ENCODE measurements at places on chromosomes 3 and 15.

DNA sequence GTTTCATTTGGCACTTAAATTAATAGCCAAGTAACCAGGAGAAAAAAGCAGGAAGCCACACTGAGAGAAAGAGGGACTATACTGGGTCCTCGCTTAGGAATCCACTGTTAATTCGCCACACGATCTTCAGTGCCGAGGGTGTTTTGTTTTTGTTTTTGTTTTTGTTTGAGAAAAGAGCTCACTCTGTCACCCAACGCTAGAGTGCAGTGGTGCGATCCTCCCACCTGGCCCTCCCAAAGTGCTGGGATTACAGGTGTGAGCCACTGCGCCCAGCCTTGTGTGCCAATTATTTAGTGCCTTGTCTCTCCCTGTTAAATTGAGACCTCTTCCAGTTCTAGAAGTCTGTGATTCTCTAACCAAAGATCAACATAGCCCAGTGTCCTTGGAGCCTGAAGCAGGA is 53.8 kb upstream of the TPM1 start:
- no peak for DNase-seq

- no peak for DNase-seq
Observed at GRCh38 chr15:75307778-75308390, 25.2 kb downstream of the GOLGA6D start.

DNA sequence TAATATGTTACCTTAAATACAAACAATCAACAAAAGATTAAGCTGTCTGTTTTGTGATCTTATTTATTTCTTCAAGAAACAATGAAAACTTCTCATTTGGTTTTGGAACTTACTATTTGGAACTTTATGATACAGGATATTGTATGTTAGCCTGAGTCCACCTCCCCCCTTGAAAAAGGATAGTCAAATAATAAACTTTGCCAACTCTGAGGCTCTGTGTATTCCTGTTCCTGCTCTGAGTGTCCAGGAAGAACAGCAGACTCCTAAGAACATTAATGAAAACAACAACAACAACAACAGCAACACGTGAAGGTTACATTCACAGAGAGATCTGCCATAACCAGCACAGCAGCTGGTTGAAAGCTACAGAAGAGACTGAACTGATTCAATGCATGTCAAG is 108.1 kb upstream of the AADACL2 start:
- no peak for DNase-seq

DNA sequence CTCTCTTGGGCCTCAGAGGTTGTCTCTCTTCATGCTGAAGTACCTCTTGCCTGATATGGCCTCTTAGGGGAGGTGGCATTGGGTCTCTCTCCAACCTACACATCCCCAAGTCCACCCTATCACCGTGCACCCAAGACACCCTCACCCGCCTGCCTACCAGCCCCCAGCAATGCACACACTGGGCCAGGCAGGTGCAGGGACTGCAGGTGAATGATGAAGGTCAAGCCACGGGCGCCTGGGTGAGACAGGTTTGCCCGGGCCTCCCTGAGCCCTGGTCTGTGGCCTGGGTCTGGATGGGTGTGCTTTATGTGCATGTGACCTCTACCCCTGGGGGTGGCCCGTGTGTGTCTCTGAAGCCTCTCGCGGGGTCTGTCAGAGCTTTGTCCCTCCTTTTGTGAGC is 68.3 kb downstream of the WNT7A start:
- no peak for DNase-seq

DNA sequence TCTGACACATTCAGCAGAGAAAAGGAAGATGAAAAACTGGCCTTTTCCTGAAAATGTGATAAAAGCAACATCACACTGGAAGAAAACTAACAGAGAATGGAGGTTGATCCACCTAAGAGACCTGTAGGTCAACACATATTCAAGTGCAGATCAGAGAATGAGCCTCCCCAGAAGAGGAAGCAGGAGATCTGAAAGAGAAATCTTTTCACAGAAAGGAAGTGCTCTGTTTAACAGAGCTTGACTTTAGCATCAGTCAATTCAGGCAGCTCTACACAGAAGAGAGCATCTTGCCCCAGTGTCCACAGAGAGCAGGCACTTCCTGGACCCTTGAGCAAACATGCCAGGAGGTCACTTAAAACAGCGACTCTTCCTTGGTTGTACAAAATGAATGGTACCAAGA is 655.4 kb upstream of the GBE1 start:
- no peak for DNase-seq

- no peak for DNase-seq
Observed at GRCh38 chr15:40146037-40146436, 14.8 kb upstream of the BUB1B start.

- DNase-seq = no peak
Observed at GRCh38 chr3:14397531-14397930, 4.9 kb upstream of the SLC6A6 start.

- DNase-seq = no peak
Observed at GRCh38 chr3:111998636-111999483, at the start of gene TAGLN3. Gene TAGLN3 (plus strand): TSS chr3:111998922. CDS start chr3:111999423, 501 bp downstream.

- DNase-seq = no peak
Observed at GRCh38 chr15:65082303-65082953, 5.9 kb downstream of the KBTBD13 start.

DNA sequence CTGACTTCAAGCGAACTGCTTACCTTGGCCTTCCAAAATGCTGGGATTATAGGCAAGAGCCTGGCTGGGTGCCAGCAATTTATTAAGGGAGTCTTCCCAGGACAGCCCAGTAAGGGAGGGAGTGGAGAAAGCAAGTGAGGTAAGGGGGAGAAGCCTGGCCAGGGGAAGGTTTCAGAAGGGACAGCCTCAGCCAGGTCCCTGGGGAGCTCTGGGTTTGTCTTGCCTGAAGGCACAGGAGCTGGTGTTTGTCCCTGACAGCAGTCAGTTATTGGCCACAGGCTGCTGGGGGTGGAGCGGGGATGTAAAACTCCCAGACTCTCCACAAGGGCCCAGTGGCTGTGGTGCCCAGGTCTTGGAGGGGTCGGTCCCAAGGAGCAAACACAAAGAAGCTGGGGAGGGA is 33.0 kb upstream of the CDCP1 start:
- no peak for DNase-seq

DNA sequence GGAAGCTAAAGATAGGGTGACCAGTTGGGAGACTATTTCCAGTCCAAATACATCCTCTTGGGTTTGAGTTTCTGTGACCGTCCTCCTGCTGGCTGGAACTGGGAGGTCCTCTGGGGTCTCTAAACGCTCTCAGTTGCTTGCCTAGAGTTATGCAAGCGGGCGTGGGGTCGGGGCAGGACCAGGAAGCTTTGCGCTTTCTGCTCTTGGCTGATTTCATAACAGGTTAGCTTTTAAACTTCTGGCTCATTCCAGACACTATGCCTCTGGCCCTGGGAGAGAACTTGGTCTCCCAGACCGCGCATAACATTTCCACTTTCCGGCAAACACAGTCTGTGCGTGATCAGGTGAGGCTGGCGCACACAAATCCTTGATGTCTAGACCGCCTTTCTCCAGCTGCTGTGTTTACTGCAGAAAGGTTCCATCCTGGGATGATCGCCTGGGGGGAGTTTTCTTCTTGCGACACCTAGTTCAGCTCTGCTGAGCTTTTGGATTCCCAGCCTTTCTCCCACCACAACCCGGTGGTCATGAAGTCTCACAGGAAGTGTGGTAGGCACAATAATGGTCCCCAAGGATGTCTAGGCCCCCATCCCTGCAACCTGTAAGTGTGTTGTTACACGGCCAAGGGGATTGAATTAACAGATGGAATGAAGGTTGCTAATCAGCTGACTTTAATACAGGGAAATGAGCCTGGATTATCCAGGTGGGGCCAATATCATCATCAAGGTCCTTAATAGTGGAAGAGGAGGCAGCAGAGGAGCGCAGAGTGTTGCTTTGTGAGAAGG is 23.6 kb upstream of the CGNL1 start:
- DNase-seq = no peak

Measured in hematopoietic multipotent progenitor cell treated with erythropoietin and hydrocortisone succinate and interleukin-3 and kit ligand, for 15 days (in vitro differentiated cells).